Stimulated activated CD8-positive, alpha-beta memory T cell treated with anti-CD3 and anti-CD28 coated beads, Interleukin-4, amount 100 ng/mL, for 1 hour (primary cell): ENCODE measurements at places on chromosomes 5 and 9.

DNA sequence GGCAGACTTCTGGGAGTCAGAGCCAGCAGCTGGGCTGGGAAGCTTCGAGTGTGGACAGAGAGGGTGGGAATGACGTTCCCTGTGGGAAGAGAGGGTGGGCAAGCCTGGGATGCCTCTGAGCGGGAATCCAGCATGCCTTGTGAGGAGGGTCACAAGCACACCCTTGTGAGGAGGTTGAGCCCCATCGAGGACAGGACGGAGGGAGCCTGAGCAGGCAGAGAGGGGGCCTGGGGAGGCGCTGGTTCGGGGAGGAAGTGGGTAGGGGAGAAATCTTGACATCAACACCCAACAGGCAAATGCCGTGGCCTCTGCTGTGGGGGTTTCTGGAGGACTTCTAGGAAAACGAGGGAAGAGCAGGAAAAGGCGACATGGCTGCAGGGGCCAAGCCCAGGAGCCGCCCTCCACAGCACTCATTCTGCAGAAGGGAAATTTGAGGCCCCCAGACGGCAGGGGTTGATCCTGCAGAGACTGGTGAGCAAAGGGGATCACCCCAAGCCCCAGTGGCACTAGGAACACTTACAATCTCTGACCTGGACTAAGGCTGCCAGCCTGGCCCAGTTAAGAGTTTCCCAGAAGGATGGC, 1.1 kb upstream of the IL13 start:
- no peak for DNase-seq

DNA sequence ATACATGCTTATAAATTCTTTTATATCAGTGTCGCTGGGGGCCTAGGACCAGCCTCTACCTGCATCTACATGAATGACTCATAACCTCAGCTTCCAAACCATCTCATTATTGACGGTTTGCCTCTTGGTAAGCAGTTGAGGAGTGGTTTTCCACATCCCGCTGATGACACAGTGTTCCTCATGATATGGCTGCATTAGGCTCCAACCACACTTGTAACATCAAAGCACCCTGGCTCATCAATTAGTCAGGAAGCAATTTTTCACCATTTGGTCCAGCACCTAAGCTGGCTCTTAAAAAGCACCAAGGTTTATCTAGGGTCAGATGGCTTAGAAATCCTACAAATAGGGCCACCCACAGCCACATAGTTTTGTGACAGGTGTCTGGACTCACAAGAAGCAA, 402.4 kb downstream of the ARHGEF28 start:
- no peak for DNase-seq

DNA sequence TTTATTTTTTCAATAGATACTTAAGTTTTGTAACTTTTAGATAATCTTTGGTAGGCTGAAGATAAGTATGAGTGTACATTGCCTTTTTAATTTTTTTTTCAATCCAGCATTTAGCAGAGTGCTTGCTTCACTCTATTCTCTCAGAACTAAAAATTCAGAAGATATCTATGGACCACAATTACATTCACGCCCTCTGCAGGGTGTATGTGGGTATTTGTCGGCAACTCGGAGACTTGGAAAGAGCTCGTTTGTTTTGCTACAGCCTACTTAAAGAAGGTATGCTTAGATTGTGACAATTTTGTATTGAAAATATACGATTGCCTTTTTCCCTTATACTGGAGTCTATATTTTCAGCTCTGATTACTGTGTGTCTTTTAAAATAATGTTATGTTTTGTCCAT, 43.8 kb downstream of the ICE1 start:
- no peak for DNase-seq

GRCh38 chr5:159128070-159128541, 28.4 kb upstream of the EBF1 start:
- DNase-seq = no peak

DNA sequence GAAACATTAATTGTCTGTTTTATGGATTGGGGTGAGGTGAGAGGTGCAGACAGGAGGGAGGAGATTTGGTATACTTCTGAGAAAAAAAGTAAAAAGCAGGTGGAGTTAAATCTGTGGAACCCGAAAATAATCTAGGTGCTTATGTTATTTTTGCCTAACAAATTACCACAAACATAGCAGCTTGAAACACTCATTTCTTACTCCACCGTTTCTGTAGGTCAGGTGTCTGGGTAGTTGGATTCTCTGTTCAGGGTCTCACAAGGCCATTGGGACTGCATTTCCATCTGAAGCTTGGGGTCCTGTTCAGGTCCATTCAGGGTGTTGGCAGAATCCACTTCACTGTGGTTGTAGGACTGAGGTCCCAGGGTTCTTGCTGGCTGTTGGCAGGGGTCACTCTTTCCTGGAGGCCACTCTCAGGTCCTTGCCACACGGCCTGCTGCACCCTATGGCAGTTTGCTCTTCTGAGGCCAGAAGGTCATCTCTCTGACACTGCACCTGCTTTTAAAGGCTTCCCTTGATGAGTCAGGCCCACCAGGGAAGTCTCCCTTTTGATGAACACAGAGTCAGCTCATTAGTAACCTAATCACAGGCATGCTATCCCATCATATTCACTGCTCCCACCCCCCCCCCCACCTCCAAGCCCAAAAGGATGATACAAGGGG, 82.2 kb downstream of the TRIO start:
- no peak for DNase-seq
